ENCODE measurements at places on chromosomes 7 and 10.

GRCh38 chr10:78197628-78198272, 164.1 kb downstream of the RPS24 start:
- DNase-seq = no peak

DNA sequence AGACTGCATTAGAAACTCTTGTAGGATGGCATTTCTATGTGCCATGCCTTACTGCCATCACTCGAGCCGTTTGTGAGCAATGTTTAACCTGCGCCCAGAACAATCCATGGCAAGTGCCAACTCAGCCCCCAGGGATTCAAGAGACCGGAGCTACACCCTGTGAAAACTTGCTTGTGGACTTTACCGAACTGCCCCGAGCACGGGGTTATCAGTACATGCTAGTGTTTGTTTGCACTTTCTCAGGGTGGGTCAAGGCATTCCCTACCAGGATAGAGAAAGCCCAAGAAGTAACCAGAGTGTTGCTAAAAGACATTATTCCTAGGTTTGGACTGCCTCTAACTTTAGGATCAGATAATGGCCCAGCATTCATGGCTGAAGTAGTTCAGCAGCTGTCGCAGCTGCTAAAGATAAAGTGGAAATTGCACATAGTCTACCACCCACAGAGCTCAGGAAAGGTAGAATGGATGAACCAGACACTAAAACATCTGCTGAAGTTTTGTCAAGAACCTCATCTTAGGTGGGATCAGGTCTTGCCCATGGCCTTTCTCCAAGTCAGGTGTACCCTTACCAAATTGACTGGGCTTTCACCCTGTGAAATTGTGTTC, 8.9 kb upstream of the CYREN start:
- no peak for DNase-seq

DNA sequence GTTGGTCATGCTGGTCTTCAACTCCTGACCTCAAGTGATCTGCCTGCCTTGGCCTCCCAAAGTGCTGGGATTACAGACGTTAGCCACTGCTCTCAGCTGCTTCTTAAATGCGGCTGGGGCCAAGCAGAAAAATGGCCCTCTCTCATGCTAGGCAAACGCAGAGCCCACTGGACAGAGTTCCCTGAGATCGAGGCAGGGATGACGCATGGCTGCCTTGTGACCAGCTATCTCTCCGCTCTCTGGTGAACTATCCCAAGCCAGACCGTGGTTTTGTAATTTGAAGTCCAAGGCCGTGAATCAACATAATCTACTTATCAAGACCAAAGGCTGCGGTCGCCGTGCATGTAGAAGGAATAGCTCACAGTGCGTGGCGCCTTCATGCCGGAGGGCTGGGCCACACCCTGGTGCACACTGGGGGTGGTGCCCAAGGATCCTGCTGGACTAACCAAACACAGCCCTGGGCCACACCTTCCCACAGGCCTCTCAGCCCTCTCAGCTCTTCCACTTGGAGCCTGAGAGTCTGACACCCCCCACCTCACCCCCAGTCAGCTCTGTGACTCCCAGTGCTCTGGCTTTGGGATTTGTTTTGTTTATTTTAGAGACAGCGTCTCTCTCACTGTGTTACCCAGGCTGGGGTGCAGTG, 88.1 kb upstream of the CUX1 start:
- peak; percentile 42 for DNase-seq

GRCh38 chr7:34756025-34756437, 98.0 kb downstream of the NPSR1 start:
- DNase-seq = no peak

GRCh38 chr10:71700731-71701368, 18.7 kb downstream of the C10orf105 start:
- DNase-seq = no peak

DNA sequence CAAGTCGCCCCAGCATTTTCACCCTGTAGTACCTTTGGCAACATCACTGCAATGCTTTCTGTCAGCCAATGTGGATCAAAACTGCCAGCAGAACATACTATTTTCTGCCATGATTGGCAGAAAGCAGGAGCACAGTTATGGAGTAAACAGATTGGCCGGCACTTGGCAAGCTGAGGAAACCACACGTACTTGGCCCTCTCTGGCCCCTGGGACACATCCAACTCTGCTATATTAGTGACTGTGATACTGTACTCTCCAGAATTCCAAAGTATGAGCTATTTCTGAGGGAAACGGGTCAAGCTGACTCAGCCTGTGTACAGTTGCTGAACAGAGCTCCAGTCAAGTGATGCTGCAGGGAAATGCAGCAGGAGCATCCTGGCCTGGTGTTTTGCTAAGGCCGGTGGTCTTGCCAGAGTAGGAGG, 39.8 kb upstream of the LANCL2 start:
- no peak for DNase-seq

DNA sequence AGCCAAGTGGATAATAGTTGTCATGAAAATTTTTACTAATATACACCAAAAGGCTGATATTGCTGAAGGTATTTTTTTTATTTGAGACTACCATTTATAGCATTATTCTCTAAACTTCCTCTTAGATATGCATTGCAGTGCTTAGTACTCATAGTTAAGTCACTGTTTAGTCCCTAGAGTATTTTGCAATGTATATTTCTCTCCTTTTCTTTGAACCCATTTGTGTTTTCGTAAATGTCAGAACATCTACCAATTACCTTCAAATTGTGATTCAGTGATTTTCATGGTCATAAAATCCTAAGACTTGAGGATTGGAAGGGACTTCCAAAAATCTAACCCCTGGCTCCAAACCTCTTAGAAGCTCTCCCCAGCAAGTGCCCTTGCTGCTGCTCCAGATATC, 21.5 kb upstream of the CYP26C1 start:
- DNase-seq = no peak

- DNase-seq = no peak
These were observed 109.8 kb downstream of the INPP5A start for GRCh38 chr10:132647424-132647823.

DNA sequence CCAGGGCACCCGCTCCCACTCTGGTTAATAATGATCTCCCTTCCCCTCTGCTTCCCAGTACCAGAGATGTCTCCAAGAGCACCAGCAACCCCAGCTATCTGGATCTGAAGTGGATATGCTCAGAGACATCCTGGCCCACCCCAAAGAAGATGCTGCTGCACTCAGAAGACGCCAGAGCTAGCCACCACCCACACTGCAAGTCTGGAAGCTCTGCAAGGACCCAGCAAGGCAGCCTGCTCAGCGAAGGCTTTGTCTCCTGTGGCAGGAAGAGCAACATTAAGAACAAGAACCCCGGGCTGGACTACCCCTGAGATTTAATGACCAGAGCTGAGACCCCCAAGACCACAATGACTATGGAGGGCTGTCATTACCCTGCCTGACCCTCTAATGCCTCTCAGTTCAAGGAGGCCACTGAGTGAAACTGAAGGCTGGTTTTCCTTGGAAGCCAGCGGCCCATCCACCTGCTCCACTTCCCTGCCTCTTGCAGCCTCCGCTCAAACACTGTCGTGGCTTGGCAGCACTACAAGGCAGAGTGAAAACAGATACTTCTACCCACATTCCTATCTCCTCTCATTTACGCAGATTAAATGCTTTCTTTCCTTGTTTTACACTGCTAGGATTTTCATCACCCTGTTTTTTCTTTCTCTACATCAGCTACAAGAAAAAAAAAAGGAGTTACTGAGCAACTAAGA, 202.2 kb downstream of the SNX10 start:
- no peak for DNase-seq

DNA sequence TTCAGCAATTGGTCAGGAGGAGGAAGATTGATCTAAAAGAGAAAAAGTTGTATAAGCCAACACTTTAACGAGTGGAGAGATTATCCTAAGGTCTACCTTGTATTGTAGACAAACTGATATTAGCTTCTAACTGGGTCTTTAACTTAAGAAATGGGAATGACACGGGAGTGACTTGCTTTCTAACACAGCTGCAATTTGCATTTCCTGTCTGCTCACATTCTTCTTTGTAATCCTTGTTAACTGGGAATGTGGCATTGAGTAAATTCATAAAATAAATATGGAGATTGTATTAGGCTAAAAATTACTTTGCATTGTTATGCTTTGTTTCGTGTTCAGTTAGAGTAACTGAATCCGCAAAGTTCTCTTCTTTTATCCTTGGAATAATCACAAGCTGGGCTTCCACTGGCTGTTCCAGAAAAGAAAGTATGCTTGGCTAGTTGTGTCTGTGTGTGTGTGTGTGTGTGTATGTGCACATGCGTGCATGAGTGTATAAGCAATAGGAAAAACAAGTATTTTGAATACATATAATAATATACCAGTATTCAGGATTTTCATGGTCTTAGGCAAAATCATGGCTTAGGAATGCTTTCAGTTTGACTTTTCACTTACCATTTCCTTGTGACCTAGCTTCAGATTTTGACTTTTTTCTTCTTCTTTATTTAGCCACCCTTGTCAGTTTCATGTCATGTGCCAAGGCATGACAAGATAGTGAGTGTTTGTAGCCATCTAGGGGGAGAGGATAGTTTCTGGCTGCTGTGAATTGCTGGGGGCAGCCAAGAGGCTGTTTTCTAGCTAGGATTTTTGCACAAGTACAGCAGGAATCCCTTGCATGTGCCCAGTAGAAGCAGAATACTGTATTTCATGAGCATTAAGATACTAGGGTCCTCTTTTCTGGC, 54.5 kb upstream of the FZD8 start:
- DNase-seq = no peak

GRCh38 chr10:74825371-74826141, 844 bp upstream of the KAT6B start:
- peak; percentile 22 for DNase-seq

DNA sequence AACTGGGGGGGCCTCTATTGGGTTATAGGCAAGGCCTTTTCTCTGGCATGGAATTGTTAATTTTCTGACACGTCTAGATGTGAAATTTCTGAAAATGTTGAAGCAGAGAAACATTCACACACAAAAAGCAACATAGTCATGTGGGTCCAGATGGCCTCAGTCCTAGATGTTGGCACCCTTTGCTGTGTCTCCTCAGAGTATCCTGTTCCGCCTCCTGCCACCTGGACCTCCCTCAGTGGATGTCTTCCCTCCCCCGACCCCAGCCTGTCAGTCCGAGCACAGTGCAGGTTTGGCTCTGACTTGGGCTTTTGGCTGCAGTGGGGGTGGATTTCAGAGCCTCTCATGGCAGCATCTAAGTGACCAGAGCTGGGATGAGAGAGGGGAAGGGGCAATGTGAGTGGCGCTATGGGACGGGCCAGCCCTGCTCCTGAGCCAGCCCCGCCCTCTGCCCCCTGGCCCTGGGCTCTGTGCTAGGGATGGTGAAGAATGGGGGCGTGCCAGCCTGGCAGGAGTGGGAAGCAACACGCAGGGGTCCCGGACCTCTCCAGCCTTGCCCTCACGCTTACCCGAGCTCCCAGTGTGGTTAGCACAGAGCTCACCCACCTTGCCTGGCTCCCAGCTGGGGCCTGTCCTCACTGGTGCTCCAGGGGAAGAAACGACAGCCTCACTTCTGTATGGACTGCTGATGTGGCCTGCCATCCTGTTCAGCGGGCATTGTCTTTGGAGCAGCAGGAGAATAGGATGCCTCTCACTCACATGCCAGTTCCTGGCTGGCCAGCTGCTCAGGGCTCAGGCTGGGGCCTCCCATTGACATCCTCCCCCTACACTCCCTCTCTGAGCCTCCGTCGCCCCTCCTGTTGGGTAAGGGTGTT, 6.2 kb downstream of the ATP6V0E2 start:
- no peak for DNase-seq

DNA sequence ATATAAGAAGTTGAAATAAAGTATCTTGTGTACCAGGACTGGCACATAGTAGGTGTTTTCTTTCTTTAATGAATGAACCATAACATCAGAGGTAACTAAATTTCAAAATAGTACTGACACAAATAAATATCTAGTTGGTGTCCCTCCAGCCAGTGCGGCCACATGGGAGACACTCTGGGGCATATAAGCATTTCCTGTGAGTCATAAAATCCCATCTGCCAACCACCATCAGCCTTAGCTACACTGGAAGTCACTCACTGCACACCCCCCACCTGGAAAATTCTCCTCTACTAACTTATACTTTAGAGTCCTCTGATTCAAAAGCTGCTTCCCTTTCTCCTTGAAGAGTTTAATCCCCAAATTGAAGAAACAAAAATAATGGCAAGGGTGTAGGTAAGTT, 32.5 kb downstream of the DYDC1 start:
- DNase-seq = no peak

GRCh38 chr7:16754856-16755317, 1.3 kb downstream of the TSPAN13 start:
- no peak for DNase-seq

GRCh38 chr10:106224676-106225075, 939.8 kb downstream of the SORCS1 start:
- DNase-seq = peak; percentile 3

GRCh38 chr7:35185908-35186731, 67.8 kb downstream of the TBX20 start:
- DNase-seq = peak; percentile 54
